Suppressor macrophage (primary cell): ENCODE measurements at places on chromosomes 2 and 18.

GRCh38 chr2:136206613-136207012 lies 88.7 kb upstream of the CXCR4 start:
- no peak for DNase-seq

DNA sequence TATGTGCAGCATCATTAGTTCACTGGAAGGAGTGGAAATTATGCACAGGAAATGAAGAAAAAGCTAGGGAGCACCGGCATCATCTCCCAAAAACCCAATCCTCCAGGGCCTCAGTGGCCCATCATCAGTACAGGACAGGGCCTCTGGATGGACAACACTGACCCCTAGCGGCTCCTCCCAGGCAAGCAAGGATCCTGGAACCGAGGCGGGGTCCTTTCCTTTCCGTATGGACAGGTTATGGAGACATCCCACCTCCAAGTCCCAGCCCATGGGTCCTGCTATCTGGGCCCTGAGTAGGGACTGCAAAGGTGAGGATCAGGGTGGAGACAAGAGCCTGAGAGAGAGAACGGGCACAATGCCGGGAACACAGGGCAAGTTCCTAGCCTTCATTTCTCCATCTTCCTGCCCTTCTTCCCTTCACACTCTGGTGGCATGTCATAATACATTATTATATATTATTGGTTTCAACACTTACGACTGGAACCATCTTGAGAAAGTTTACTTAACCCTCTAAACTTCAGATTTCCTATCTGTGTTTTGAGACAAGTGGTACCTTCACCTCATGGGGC lies 68.2 kb downstream of the ZNF516 start:
- no peak for DNase-seq

DNA sequence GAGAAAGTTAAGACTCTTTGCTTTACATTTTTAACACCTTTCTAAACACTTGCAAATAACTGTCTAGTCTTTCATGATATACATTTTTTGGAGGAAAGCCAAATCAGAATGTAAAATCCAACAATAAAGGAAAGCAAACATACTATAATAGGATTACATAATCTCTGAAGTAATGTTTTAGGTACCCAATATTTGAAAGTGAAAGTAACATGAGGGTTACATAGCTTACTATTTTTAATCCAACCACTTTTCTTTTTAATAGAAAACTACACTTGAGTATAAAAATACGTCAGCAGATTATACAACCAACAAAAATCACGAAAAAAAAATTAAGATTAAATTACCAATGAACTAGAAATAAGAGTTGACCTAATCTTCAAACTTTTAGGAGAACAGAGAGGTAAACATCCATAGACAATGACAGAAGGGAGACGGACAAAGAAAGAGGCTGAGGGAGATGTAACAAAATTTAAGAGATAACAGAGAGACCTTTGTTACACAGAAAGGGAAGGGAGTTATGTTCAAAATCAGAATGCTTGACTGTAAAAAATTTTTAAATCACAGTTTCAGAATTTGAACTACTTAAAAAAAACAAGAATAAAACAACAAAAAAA lies 150.0 kb downstream of the IKZF2 start:
- DNase-seq = no peak

DNA sequence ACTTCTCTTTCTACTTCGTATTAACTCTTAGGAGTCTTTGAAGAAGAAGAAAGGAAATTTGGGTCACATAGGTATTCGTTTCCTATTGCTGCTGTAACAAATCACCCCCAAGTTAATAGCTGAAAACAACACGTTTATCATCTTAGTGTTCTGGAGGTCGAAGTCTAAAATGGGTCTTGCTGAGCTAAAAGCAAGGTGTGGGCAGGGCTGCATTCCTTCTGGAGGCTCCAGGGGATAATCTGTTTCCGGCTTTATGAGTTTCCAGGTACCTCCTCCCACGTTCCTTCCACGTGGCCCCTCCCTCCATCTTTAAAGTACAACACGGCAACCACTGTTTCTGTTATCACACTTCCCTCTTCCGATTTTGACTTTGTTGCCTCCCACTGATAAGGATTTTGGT lies 233.5 kb upstream of the RBBP8 start:
- DNase-seq = no peak

DNA sequence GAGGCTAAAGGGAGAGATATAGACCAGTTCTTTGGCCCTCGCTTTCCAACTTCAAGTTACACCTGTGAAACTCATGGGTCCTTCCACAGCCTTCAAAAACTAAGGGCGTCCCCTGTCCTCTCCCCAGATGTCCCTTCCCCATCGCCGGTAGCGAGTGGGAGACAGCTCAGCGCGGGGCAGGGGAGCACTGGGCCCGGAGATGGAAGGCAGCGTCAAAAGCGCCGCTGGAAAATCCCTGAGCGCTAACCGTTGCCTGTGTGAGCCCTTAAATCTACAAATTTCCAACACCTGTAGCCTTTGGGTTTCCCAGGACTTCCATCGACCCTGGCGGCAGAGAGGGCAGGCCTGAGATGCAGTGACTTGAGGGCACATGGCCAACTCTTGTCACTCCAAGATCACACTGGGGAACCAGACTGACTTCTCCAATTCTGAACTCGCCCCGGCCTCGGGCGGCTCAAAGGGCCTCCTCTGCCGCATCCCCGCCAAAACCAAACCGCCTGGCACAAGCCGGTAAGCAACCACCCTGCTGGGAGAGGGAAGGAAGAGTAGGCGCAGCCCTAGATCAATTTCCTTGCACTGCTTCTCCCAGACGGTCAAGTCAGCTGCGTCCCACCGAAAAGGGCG lies 879 bp upstream of the EPAS1 start:
- DNase-seq = peak; percentile 89

GRCh38 chr2:170238776-170239175 lies 60.8 kb downstream of the MYO3B start:
- DNase-seq = no peak

DNA sequence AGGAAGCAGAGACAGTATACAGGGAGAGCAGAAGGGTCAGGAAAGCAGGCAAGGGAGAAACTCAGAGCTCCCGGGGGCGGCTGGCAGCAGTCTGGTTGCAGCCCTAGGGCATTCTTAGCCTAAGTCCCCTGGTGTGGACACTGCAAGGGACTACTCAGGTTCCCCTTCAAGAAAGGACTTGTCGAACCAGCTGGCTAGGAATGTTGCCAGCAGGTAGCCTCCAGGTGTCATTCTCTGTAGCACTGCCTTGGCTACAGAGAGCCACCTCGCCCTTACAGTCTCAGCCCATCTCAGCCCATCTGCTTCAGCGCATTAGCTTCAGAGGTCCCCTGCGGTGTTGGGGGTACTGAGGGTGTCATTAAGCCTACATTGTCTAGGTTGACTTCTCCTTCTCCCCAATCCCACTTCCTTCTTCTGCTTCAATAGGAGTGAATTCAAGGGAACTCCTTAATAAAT lies 11.3 kb upstream of the TMSB10 start:
- peak; percentile 30 for DNase-seq

DNA sequence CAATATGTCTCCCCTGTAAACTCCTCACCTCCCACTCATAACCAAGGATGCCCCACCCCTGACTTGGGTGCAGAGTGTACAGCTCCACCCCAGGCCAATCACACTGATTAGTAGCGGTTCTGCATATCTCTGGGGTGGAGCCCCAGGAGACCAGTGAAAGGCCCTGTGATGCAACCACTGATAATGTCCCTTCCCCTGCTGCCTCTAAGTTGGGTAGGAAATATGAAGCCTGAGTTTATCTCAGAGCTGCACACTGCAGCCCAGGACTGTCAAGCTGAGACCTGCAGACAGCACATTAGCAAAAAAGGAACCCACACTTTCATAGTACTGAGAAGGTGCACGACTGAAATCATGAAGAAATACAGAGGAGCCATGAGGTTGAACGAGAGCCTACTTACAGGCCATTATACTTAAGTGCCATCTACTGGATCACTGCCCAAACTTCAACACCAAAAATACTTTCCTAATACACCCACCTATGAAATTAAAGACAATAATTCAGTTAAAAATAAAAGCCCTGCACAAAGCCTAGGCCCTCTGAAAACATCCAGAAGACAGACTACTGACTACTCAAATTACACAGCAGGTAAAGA lies 455.4 kb upstream of the LRRTM4 start:
- DNase-seq = no peak

DNA sequence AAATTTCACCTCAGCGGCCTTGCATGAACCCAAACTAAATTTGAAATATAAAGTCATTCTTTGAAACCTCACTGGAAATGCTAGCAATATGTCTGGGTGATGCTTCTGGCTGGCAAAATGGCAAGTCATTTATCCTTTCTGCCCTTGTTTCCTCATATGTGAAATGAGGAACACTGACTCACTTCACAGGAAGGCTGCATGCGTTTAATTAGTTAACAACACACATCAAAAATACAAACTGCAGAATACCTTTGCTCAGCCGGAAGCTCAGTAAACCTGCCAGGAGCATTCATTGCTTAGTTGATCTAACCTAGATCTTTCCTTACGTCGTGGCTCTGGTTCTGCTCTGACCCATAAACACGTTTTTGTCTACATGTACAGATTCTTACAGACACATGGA lies 214.2 kb upstream of the ACVR2A start:
- peak; percentile 82 for DNase-seq

DNA sequence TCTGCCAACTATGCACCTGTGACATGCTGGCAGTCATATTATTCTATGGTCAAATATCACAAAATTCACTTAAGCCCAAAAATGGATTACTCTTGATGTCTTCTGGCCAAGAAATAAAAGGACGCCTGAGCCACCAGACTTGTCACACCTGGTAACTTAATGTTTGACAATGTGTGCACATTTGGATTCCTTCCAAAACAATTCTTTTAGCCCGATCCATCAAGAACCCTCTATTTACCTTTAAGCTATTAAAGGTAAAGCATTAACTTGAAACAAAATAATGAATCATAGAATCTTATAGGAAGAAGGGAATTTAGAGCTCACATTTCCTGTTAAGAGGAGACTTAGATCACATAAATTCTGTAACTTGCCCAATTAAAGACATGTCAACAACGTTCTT lies 46.5 kb upstream of the NFU1 start:
- no peak for DNase-seq

GRCh38 chr18:44817831-44818473 lies 137.3 kb downstream of the SETBP1 start:
- no peak for DNase-seq

- DNase-seq = no peak
Measured at GRCh38 chr2:119117408-119117807, 41.1 kb downstream of the C1QL2 start.

- DNase-seq = no peak
Measured at GRCh38 chr2:23412556-23413155, 27.7 kb downstream of the KLHL29 start.

DNA sequence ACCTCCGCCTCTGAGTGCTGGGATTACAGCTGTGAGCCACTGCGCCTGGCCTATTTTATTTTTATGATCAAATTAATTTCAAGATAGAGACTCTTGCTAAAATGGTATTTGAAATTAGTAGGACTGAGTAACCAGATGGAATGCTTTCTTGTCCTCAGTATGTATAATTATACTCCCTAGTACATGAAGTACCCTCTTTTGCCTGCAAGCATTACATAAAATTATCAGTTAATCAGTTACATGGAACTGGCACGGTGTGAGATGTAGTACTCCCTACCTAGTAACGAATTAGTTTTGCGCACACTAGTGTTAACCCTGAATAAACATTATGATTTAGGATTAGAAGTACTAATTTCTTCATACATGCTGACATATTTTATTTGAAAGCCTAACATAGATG lies 41.6 kb downstream of the RBBP8 start:
- DNase-seq = no peak

GRCh38 chr2:174805803-174806202 lies 41.5 kb upstream of the CHRNA1 start:
- DNase-seq = no peak

GRCh38 chr2:105272176-105272575 lies 30.6 kb downstream of the GPR45 start:
- no peak for DNase-seq

GRCh38 chr2:20281876-20282275 lies 56.9 kb upstream of the SDC1 start:
- no peak for DNase-seq

GRCh38 chr2:139828011-139828410 lies 1047.8 kb upstream of the NXPH2 start:
- no peak for DNase-seq

- no peak for DNase-seq
Measured at GRCh38 chr2:48532824-48533223, 2.9 kb downstream of the STON1 start.

- no peak for DNase-seq
Measured at GRCh38 chr18:22987547-22988189, 54.5 kb downstream of the RBBP8 start.

DNA sequence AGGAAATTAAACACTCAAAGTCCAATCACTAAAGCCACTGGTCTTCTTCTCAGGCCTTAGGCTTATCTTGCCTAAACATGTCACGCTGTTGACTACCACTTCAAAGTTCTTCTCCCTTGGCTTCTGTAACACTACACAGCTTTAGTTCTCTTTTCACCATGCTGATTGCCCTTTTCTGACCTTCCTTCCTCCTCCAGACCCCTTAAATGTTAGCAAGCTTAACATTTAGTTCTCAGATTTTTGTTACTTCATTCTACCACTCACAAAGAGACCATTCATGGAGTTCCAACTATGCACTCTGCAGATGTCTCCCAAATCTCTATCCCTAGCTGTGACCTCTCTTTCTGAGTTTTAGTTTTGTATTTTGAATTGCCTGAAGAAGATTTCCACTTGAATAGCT lies 64.4 kb downstream of the TTC21B start:
- DNase-seq = peak; percentile 17

GRCh38 chr2:231530099-231531011 lies at the start of gene NMUR1:
Gene NMUR1 (minus strand): TSS chr2:231530445. CDS start chr2:231530361, 84 bp downstream.
- DNase-seq = peak; percentile 78

DNA sequence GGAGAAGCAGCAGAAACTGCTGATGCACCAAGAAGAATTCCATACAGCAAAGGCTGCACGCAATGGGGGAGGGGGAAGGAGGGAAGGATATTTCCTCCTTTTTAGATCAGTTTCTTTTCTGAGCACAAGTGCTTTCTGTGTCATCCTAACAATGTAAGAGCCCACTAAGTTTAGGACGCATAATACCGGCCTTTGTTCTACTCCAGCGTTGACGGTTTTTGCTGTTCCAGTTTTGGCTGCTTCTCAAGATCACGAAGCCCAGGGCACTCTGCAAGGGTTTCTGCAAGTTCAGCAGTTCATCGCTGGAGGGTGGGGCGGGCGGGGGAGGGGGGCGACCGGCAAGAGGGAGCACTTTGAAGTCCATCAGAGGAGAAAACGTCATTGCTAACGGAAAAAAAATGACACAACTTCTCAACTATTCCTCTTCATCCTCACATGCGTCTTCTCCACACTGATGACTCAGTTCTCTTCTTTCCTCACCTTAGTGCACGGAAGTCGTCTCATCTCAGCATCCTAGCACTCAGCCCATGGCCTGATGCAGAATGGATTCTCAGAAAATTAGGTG lies 8.7 kb downstream of the FAM178B start:
- peak; percentile 50 for DNase-seq

GRCh38 chr2:147171941-147172340 lies 672.9 kb upstream of the ACVR2A start:
- no peak for DNase-seq
